ENCODE measurements at places on chromosomes 5 and 9. TPM values are rescaled to one million over a fixed set of nuclear protein-coding genes. Genes with fewer than 3 reads are reported as not detected.

The PCDHGC4 gene
- total RNA-seq = 0.65 TPM

The PCDHA4 gene
- 0.05 TPM for total RNA-seq

The LIX1 gene
- not detected for total RNA-seq

The CARTPT gene
- not detected for total RNA-seq

The KIAA0825 gene
- total RNA-seq = 3.1 TPM

The CDC26 gene
- 17.8 TPM for total RNA-seq

The ASB6 gene
- total RNA-seq = 6.6 TPM

The LCN2 gene
- 2.7 TPM for total RNA-seq

The SECISBP2 gene
- total RNA-seq = 19.1 TPM

The FBP2 gene
- not detected for total RNA-seq

The CDH9 gene
- not detected for total RNA-seq

The TICAM2 gene
- total RNA-seq = 2.1 TPM

The SPZ1 gene
- not detected for total RNA-seq

All from left lobe of liver (tissue), 2 donors.